ENCODE measurements at places on chromosomes 12 and 14.

- no peak for DNase-seq
Measured at GRCh38 chr14:56170028-56170427, 51.8 kb downstream of the PELI2 start.

DNA sequence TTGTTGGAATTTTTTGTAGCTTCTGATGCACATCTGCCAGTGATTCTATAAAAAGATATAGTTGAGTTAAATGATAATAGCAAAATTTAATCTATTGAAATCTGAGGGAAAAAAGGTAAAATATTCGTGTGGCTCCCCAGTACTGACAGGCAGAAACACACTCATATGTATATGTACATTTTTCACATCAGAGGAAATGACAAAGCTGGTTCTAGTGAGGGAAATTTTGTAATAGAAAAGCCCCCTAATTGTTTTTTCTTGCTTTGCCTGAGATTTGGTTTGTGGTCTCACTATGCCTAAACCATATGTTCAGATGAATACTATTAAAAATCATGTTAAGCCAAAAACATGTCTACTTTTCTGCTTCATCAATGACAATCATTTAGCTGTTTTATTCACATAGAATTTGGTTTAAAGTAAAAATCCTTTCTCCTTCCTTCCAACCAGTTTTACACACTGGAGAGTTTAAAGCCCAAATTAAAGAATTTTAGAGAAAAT lies 203.5 kb downstream of the ANO6 start:
- no peak for DNase-seq

GRCh38 chr12:6452245-6452943 lies 552 bp downstream of the TAPBPL start:
- no peak for DNase-seq

DNA sequence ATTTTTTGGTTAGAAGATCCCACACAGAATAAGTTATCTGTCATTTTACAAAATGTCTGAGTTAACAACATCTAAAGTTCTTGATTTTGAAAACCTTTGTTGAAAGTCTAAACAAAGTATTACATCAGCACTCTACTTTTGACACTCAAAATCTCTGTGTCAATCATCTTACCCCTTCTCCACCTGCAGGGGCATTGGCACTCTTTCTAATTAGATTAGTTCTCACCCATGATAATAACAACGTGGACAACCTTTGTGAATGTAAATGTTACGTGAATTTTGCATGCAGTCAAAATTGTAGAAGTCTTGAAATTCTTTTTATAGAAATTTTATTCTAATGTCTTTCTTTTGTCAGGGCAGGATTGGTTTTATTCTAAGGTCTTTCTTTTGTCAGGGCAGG lies 33.5 kb upstream of the PPFIA2 start:
- DNase-seq = no peak

GRCh38 chr14:22180045-22180444 lies 409.0 kb downstream of the DAD1 start:
- DNase-seq = no peak

DNA sequence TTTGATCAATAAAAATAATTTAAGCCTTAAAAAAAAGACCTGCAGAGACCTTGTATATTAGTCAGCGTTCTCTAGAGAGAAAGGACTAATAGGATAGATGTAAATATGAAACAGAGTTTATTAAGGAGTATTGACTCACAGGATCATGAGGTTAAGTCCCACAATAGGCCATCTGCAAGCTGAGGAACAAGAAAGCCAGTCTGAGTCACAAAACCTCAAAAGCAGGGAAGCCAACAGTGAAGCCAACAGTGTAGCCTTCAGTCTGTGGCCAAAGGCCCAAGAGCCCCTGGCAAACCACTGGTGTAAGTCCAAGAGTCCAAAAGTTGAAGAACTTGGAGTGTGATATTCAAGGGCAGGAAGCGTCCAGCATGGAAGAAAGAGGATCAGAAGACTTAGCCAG lies 66.3 kb downstream of the TBX5 start:
- no peak for DNase-seq

DNA sequence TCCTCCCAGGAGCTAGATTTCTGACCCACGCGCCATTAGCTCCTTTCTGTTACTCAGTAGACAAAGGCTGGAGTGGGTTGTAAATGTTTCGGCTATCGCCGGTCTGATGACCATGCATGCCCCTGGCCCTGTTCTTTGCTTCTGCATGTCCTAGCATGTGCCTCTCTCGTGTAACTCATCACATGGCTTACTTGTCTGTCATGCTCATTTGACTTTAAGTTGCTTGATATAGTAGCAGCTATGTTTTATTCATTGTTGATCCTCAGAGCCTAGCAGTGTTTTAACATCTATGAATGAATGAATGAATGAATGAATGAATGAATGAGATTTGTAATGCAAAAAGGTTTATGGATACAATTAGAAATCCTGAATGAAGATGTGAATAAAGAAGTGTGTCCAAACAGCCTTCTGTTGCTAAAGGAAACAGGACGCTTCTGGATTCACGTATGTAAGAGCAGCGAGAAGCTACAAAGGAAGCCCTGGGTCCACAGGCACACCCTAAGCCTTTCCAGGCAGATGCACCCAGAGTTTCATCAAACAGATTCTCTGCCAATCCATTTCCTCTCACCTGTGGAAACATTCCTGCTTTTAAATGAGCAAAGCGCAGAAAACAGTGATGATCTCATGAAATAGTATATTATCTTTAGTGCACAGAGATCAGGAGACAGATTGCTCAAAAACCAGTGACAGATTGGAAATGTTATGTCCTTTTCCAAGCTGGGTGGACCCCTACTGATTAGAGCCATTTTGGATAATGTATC lies 3.4 kb downstream of the GSG1 start:
- DNase-seq = no peak

DNA sequence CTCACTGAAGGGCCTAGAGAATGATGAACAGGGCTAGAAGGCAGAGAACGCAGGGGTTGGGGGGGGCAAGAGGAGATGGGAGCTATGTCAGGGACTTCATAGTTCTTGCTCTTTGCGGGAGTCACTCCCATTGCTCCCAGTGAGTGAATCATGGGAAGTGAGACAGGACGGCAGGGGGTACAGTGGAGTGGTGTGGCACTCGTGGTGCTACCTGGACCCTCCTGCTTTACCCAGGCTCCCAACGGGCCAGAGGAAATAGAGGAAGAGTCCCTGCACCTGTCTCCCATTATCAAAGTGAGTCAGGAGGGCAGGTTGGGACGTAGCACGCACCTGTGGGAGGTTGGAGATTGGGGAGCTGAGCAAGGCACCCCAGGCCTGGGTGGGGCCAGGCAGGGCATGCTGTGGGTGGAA lies 1.3 kb upstream of the KRT8 start:
- no peak for DNase-seq

DNA sequence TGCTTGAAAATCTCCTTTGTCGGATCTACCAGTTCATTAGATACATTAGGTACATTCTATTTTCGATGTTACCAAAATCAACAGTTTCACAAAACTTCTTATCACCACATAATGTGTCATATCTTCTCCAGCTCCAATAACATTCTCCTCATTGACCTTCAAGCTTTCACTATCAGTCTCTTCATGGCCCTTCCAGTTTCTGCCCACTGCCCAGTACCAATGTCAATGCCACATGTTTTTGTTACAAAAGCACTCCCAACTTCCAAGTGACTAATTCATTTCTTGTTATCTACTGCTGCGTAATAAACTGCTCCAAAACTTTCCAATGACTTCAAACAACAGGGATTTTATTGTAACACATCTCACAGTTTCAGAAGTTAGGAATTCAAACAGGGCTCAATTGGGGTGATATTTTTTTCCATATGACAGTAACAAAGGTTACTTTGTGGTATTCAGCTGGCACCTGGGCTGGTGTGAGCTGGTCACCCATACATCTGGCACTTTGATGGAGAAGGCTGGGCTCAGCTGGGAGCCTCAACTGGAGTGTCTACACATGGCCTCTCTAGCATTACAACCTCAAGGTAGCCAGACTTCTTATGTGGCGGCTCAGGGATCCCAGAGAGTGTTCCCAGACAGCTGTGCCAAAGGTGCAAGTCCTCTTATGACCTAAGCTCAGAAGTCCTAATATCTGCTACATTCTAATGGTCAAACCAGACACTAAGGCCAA lies 6.1 kb downstream of the OR5AU1 start:
- DNase-seq = no peak

- DNase-seq = peak; percentile 15
Measured at GRCh38 chr14:90275820-90276219, 19.5 kb downstream of the PSMC1 start.

GRCh38 chr14:84025106-84026012 lies 1504.6 kb upstream of the FLRT2 start:
- DNase-seq = no peak

DNA sequence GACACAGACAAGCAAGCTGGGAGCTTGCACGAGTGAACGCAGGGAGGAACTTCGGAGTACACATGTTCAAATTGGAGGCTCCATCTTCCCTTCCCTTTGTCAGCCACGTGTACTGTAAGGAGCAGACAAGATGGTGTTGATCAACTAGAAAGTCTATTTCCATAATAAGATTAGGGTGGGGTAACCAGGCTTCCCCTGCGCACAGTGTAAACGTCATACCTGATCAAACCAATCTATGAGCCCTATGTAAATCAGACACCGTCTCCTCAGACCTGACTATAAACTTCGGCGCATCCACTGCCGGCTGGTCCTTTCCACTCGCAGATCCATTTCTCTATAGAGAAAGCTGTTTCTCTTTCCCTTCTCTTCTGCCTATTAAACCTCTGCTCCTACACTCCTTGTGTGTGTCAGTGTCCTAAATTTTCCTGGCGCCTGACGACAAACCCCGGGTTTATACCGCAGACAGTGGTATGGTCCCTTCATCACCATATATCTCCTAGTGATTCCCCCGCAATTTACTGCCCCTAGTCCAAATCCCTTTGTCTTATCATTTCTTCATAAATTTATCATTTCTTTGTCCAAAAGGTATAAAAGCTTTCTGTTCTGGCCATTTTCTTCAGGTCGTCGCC lies 7.5 kb upstream of the ETFBKMT start:
- DNase-seq = no peak
